ENCODE measurements at places on chromosomes 11 and 22. TPM values are rescaled to one million over a fixed set of nuclear protein-coding genes. Genes with fewer than 3 reads are reported as not detected.

SMC1B gene
- total RNA-seq, result not detected

DEFB131B gene
- not detected for total RNA-seq

RAB3IL1 gene
- 4.5 TPM for total RNA-seq

KCNJ11 gene
- 10.9 TPM for total RNA-seq

MPEG1 gene
- total RNA-seq, result 2.3 TPM

POTEH gene
- not detected for total RNA-seq

ADAMTS15 gene
- 7.3 TPM for total RNA-seq

SIAE gene
- total RNA-seq, result 8.0 TPM

OR10D3 gene
- not detected for total RNA-seq

BTBD18 gene
- total RNA-seq, result not detected

CNTN5 gene
- 110 TPM for total RNA-seq

RTN3 gene
- total RNA-seq, result 192 TPM

NUP50 gene
- 48.5 TPM for total RNA-seq

MPPED2 gene
- 50.4 TPM for total RNA-seq

NTM gene
- 191 TPM for total RNA-seq

C11orf21 gene
- total RNA-seq, result 0.27 TPM

PAMR1 gene
- 2.4 TPM for total RNA-seq

FAM180B gene
- not detected for total RNA-seq

IRAG1 gene
- total RNA-seq, result 6.7 TPM
